ENCODE measurements at places on chromosomes 3 and 15.

DNA sequence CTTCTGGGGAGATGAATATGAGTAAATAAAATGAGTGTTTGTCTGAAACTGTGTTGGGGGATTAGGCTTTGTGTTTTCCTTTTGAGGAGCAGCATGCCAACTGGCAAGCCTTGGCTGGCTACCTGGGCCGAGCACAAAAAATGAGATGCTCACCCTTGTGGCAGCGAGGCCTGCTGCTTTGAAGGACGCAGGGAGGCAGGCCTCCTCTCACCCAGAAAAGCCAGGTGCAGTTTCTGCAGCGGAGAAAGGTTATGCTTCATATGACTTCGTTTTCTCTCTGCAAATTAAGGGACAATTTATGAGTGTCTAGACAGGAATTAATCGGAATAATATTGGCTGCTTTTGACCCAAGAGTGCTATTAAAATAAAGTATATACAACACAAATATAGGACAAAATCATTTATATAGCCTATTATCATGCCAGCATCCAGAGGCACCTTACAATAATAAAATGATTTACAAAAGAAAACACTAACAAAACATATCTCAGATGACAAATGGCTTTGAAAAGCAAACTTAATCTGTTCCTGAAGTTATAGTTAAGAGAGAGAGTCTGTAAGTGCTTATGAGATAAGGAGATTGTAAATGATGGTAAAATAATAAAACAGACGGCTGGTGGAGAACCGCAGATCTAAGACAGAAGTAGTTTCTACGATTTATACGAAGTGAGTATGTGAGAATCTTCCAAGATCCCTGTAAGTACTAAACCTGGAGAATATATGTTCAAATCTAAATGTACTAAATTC is 682.8 kb upstream of the NR2F2 start:
- DNase-seq = no peak

- DNase-seq = no peak
Observed at GRCh38 chr3:150828997-150829396, 66.0 kb upstream of the SIAH2 start.

DNA sequence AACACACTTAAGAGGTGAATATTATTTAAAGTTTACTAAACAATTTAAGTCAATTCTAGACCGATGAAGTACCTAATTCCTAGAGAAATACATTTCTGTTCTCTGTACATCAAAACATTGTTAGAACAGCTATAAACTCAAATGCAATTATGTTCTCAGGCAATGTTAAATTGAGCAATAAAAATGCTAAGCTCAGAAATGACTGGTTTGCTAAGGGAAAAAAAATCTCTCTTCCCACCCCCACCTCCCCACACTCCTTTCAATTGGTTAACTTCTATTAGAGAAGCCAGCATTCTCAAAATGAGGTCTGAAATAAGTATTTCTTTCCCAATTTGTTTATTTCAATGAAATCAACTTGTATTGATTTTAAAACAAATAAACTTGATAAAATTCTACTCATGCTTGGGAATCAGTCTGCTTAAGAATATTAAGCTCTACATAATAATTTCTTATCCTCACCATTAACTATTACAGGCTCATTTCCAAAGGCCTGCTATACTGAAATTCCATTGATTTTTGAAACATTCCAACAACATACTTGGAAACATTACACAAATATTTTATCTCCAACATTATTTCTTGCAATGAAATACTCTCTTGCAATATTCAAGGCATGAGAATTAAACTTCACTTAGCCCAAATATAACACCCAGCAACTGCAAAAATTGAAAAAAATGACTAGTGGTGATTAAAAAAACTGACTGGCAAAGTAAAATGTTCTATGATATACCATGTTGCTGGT is 22.6 kb downstream of the TSPAN3 start:
- no peak for DNase-seq

GRCh38 chr15:76163457-76164295 is 103.9 kb downstream of the TMEM266 start:
- no peak for DNase-seq

- DNase-seq = no peak
Observed at GRCh38 chr15:66723826-66724731, 22.0 kb downstream of the SMAD6 start.

- no peak for DNase-seq
Observed at GRCh38 chr15:75112848-75113492, 88.7 kb upstream of the C15orf39 start.

- DNase-seq = no peak
Observed at GRCh38 chr3:18194431-18194830, 230.7 kb downstream of the SATB1 start.

DNA sequence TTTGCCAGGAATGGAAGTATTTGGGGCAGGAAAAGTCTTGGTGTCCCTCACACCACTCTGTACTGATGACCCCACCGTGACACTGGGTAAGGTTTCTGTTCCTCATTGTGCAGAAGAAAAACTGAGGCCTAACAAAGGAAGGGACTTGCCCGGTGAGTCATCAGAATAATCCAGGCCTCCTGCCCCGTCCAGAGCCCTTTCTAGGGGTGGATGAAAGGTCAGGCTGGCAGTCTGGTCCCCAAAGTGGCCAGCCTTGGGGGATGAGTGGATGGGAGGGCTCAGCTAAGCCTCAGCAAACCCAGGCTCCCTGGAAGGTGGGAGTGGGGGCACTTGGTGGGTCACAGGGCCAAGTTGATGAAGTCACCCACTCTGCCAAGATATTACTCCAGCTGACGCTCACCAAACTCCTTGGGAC is 2.3 kb upstream of the DNAH1 start:
- no peak for DNase-seq

- DNase-seq = no peak
Observed at GRCh38 chr15:75671730-75672602, 24.3 kb downstream of the SNX33 start.

- no peak for DNase-seq
Observed at GRCh38 chr15:89299896-89300295, 34.7 kb downstream of the POLG start.

DNA sequence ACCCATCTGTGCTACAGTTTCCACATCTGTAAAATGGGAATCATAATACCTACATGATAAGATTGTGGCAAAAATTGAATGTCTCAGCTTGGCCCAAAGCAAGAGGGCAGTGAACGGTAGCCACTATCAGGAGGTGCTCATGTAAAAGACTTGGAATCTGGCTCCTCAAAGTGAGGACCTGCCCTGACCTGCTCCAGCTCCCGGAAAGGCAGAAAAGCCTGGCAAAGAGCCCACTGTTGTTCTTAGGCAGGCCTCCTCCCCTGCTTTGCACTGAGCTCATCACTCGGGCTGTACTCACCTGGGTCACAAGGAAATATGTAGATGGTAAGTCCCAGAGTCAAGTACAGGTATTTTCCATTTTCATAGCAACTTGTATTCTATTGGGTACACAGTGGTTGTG is 250.7 kb upstream of the TBL1XR1 start:
- DNase-seq = no peak

DNA sequence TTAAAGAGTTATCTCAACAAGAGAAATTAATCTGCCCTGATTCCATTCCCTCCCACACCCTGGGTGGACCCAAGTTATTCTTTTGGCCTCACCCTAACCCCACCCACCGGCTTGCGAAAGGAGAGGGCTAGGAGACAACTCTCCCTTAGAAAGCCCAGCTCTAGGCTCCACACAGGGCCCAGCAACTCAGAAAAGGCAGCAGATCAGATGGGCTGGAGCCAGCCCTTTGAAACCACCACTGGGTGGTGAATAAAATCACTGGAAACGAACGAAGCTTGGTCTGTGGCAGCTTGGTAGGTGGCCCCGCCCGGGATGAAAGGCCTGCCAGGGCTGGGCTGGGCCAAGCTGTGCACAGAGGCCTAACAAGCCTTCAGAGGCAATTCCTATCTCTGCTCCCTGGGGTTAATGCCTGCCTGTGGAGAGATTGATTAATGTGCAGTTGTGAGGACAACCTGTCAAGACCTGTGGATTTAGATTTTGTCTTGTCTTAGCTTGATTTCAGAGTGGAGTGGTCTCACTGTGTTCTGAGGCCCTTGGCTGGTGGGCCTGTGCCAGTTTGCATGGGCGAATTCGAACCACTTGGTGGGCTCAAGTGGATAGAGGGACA is 38.8 kb downstream of the BHLHE40 start:
- DNase-seq = no peak

- no peak for DNase-seq
Observed at GRCh38 chr3:158810823-158811724, 9.2 kb downstream of the MFSD1 start.

Measured in NCI-H774 (cell line).